ENCODE measurements at places on chromosomes 6 and 20.

DNA sequence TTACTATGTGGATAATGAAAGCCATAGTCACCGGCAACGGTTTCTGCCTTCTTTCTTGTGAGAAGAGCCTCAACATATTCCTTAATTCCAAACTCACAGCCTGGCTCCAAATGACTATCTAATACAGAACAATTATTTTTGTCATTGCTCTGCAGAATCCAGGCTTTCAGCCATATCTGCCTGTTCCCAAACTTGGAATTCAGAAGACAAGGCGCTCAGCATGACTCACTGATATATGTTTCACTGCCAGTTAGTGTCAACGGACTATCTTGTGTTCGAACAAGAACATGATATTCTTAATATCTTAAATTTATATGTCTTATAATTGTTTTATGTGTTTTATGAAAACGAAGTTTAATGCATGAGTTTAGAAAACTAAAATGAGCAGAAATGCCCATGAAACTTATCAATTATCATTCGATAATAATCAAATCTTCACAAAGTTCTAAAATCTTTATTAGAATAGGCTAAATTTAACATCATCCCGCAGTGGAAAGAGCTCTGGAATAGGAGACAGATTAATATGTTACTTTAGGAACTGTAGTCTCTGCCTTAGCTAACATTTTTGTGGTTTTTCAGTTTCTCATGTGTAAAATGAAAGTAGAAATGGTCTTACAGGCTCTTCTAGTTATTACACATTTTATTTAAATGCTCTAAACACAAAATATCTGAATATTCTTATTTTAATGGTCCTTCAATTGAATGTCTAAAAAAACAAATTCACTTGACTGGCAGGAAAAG is 669.3 kb upstream of the GJE1 start:
- DNase-seq = no peak

GRCh38 chr6:142903812-142904211 is 41.2 kb downstream of the HIVEP2 start:
- no peak for DNase-seq

- DNase-seq = no peak
Observed at GRCh38 chr6:108751282-108751681, 96.9 kb upstream of the ARMC2 start.

- DNase-seq = no peak
Observed at GRCh38 chr20:37917461-37917860, 14.5 kb downstream of the VSTM2L start.
